ENCODE measurements at places on chromosomes 11 and 22.

- no peak for DNase-seq
Measured at GRCh38 chr11:104620991-104621390, 277.3 kb downstream of the CASP12 start.

GRCh38 chr22:37525073-37525745, 6.0 kb upstream of the CARD10 start:
- no peak for DNase-seq

GRCh38 chr22:37784829-37785495, 22.8 kb upstream of the GCAT start:
- no peak for DNase-seq

- DNase-seq = no peak
Measured at GRCh38 chr11:2769409-2770095, 69.8 kb upstream of the KCNQ1OT1 start.

DNA sequence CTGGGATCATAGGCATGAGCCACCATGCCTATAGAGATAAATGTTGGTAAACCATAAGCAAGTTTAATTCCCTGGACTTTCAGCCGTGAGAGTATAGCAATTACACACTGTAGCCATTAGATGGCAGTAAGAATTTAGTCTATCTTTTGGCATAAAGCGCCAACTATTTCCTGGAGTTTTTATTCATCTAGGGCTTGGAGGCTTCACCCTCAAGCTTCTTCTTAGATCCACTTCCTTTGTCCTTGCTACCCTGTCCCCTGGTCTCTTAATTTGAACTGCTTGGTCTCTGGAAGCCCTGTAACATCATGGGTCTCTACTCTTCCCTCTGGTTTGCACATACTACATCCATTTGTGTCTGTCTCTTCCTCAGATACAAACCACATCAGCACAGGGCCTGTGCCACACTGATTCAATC, 38.2 kb downstream of the OR10A6 start:
- no peak for DNase-seq

DNA sequence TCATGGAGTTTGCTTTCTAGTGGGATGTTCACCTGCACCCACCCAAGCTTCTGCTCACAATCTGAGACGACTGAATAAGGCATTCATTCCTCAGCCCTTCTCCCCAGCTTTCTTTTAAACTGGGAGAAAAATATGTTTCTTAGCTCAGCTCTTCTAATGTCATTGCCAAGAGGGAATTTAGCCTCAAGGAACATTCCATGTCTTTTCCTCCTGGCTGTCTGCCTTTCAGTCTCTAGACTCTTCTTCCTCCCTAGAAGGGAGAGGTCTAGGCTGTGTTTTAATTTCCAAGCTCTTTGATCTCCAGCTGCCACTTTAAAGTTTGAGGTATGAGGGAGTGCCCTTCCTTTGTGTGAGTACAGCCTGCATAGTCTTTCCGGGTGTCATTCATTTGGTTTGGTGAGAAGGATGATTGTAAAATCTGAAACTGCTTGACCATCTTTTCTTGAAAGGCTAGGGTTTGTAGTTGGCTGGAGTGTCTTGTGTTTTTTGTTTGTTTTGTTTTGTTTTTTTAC, 11.7 kb upstream of the HTATIP2 start:
- no peak for DNase-seq

DNA sequence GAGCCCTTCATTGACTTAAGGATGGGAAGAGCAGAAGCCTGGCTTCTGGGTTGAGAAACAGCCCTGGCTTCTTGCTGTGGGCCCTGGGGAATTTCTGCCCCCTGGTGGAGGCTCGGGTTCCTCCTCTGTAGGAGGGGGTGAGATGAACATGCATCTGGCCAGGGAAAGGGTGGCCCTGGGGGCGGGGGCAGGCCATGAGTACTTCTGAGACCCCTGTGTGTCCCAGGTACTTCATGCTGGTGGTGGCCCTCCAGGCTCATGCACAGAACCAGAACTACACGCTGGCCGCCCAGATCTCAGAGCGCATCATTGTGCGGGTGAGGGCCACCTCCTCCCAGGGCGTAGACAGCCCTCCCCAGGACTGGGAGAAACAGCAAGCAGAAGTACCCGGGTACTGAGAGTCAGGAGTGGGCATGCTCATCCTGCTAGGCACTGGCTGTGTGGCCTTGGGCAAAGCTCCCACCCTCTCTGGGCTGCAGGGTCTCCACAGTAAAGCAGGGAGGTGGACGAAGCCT, 15.8 kb downstream of the TMEM258 start:
- DNase-seq = peak; percentile 25

- DNase-seq = no peak
Measured at GRCh38 chr11:1869427-1870325, 16.8 kb downstream of the LSP1 start.

- peak; percentile 36 for DNase-seq
Measured at GRCh38 chr11:27296497-27296896, 66.5 kb downstream of the CCDC34 start.

- no peak for DNase-seq
Measured at GRCh38 chr22:50217543-50218152, 16.8 kb downstream of the SELENOO start.

DNA sequence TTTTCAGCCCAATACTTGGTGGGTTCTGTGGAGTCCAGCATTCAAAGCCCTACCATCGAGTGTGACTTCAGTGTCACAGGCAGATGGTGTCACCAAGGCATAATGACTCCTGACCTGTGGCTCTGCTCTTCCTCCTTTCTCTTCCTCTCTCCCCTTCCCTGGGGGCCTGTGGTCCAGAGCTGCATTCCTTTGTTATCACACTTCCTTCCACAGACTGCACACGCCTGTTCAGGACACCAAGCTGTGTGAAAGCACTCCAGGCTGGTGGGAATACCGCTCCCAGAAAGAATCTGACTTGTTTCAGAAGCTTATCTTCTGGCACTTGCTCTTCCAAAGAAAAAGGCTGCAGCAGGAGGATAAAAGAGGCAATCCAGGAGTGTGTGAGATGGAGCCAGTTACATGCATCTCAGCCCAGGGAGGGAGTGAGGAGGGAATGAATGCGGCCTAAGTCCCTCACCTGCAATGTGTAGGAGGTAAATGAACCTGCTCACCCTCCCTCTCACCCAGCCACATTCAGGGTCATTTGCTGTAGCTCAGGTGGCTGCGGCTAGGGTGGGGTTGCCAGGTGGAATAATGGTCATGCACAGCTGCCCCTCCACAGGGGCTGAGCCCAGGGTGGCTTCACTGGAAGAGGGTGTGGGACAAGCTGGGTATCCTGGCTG, 79.3 kb downstream of the ADAMTS15 start:
- no peak for DNase-seq

DNA sequence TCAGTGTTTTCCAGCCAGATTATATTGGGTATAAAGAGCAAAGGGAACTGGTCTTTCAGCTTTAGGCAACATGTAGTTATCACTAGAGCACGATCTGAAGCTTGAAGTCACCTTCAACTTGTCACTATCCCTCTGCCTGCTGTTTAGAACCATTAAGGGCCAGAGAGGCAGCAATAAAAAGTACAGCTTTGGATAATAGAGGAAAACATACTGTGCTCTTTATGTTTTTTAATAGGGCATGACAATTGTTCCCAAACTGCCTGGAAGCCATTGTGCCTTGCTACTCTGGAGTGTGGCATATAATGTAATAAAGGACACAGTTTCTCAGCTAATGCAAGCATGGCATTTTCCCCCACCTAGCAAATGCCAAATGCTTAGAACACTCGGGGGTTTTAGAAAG, 1912.0 kb upstream of the RAG2 start:
- DNase-seq = no peak

DNA sequence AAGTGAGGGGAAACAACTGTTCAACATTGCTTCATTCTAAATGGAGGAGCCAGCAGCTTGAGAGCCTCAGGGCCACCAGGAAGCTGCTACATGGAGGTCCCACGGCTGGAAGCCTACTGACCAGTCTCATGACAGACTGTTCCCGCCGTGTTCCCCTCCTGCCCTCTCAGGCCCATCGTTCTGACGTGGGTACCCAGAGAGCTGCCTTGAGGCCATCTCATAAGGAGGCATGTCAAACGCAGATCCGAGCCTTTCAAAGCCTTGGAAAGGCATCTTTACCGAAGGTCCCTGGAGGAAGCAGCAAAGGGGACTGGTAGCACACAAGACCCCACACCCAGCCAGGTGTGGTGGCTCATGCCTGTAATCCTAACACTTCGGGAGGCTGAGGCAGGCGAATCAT, 8.3 kb upstream of the ARHGEF17 start:
- no peak for DNase-seq

GRCh38 chr11:134369656-134370525, 38.1 kb downstream of the GLB1L2 start:
- DNase-seq = no peak

GRCh38 chr11:76234021-76234415, 27.7 kb upstream of the WNT11 start:
- no peak for DNase-seq

DNA sequence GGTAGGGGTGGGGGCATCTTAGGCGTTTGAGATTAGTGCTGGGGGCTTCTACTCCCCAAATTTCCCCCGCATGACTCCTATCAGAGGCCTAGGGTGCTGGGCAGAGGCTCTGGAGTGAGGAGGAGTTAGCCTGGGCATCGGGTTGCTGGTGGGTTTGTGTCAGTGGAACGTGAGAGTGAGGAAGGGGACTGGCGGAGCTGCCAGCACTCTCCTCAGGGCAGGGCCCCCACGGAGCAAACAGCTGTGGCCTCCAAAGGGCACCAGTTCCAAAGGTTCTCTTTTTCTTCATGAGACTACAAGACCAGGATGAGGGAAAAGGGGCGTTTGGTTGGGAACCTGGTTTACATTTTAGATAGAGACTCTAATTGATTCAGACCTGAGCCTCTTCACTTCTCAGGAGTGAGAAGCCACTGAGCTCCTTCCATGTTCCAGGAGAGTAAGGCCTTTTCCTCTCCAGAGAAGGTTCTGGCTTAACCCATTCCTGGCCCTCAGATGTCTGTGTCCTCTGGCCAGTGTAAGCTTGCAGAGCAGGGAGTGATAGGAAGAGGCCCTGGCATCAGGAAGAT, 35.6 kb upstream of the CDON start:
- no peak for DNase-seq

- no peak for DNase-seq
Measured at GRCh38 chr11:74321487-74322188, 10.2 kb upstream of the P4HA3 start.

- peak; percentile 85 for DNase-seq
Measured at GRCh38 chr11:72333661-72334060, 89.7 kb upstream of the PHOX2A start.

GRCh38 chr11:100719809-100720221, 32.7 kb downstream of the ARHGAP42 start:
- DNase-seq = no peak

Data from T-helper 2 cell (primary cell).